ENCODE measurements at places on chromosomes 13 and 19. TPM values are rescaled to one million over a fixed set of nuclear protein-coding genes. Genes with fewer than 3 reads are reported as not detected.

Gene RUBCNL
- 0.57 TPM for polyA plus RNA-seq

Gene BCL3
- 43.4 TPM for polyA plus RNA-seq

GRCh38 chr19:19659646-19660245 lies 3.7 kb downstream of the ATP13A1 start:
- peak; percentile 17 for DNase-seq

DNA sequence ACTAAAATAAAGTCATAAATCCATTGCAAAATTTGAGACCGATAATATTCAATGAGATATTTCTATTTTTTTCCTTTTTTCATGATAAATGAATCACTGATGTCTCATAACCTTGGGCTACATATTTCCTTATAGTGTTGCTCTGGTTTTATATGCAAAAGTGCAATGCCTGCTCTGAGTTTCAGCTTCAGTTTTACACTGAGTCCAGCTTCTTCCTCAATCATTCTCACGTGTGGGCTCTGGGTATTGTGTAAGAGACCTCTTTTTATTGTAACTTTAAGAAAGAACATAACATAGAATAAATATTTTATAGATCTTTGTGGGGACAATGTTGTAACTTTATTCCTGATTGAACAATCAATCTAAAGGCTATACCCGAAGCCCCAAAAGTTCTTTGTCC lies 280.2 kb upstream of the EDNRB start:
- no peak for DNase-seq

Gene C19orf33
- not detected for polyA plus RNA-seq

GRCh38 chr19:19459707-19460251 lies 54.3 kb downstream of the GATAD2A start:
- DNase-seq = no peak

DNA sequence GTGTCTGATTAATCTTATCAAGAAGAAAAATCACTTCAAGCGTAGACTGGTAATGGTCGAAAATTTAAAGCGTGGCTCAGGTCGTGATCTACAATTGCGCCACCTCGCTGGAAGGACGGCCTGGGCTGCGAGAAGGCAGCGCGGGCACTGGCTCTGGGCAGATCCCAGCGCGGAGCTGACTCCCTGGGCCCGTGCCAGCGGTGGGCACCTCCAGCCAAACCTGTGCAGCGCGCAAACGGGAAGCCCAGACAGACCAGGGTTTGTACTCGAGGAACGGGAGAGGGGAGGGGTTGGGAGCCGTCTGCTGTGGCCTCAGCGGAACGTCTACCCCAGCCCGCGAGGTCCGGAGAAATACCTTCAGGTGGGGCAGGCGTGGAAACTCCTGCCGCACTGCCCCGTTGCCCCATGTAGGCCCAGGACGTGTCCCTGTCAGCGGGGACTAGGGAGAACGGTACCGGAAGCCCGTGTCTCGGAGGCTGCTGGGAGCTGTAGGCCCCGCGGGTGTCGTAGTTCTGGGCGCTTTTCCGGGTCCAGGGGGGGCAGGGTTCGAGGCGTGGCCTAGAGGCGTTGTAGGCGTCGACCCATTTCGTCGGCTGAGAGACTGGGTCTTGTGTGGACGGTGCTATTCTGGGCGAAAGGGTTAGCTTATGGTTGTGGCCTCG lies 21.1 kb downstream of the ZNF274 start:
- DNase-seq = no peak

- DNase-seq = no peak
Measured at GRCh38 chr13:74158571-74159352, 24.6 kb upstream of the KLF12 start.

Gene PDE4C
- polyA plus RNA-seq = 0.50 TPM

DNA sequence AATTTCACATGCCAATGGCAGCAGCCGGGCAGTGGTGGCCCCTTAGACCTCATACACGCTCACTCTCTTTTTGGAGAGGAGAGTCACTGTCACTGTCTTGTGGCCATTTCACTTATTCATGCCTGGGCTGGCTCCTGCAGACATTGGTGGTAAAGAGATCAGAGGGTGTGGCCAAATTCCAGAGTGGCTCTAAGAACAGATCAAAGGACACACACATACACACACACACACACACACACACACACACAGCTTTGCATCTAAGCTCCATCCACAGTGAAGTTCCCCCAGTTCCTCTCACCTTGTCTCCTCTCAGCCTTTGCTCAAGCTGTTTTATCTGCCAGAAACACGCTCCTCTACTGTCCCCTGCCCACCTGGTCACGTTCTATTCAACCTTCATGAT lies 46.5 kb upstream of the KPNA3 start:
- DNase-seq = no peak

GRCh38 chr19:30078381-30078910 lies 136.4 kb downstream of the URI1 start:
- no peak for DNase-seq

- DNase-seq = no peak
Measured at GRCh38 chr13:101846249-101846648, 393.8 kb downstream of the ITGBL1 start.

GRCh38 chr13:27600711-27601110 lies 19.6 kb downstream of the LNX2 start:
- no peak for DNase-seq

DNA sequence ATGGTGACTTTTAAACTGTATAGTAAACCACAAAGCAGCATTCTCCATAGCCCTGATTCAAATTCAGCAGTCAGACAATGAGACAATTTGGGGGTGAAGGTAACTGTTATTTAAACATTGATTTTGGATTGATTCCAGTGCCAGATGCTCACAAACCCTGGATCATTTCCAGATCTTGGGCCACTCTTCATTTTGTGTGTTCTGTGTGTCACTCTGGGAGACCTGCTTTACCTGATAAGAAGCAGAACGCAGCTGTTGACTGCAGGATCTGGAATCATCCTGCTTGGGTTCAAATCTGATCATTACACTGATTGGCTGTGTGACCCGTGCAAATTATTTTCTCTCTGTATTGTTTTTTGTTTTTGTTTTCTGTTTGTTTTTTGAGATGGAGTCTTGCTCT lies 4.0 kb upstream of the PCDH8 start:
- DNase-seq = no peak

GRCh38 chr13:35475960-35476943 lies at the start of gene MAB21L1:
Gene MAB21L1, minus strand, starts transcription at chr13:35476689. Its CDS starts 551 bp downstream, at chr13:35476138.
- no peak for DNase-seq

DNA sequence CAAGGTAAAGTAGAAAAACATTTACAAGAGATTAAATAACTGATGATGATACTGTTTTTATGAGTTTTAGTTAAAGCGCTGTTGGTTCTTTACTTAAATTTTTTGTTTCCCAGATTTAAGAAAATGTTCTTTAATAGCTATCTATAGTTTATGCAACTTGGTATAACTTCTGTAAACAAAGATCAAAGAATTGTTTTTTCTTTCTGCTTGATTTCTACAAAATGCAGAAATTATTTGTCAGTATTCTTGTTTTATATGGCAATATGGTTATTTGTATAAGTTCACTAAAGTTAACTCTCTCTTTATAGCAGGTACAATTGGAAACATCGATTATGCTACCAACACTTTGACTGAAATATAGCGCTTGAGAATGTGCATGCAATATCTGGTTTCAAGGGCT lies 2465.1 kb upstream of the PCDH20 start:
- DNase-seq = no peak

Gene KLK12
- polyA plus RNA-seq = not detected

Gene ATP4B
- not detected for polyA plus RNA-seq

Gene RDH8
- not detected for polyA plus RNA-seq

GRCh38 chr19:44677019-44677811 lies 5.9 kb downstream of the CEACAM19 start:
- no peak for DNase-seq

DNA sequence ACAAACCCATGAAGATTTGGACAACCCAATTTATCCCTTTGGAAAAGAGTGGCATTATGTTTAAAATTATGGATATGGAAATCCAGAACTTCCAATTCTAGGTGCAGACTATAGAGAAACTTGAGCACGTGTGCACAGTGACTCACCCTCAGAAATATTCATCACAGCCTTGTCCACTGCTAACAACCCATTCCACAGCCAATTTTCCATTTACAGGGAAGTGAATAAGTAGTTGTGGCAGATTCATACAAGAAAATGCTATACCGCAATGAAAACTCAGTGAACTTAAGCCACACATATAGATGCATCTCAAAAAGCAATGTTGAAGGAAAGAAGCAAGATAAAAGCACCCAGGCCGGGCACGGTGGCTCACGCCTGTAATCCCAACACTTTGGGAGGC lies 133.3 kb downstream of the USP12 start:
- DNase-seq = no peak

Gene FFAR1
- polyA plus RNA-seq = 0.32 TPM

GRCh38 chr13:71591374-71591773 lies 275.6 kb downstream of the DACH1 start:
- no peak for DNase-seq

Gene RAP2A
- 13.3 TPM for polyA plus RNA-seq

Gene ZNF229
- polyA plus RNA-seq = 3.8 TPM
